ENCODE measurements at places on chromosomes 4 and X. TPM values are rescaled to one million over a fixed set of nuclear protein-coding genes. Genes with fewer than 3 reads are reported as not detected.

GPRIN3 gene
- 12.4 TPM for polyA plus RNA-seq

- DNase-seq = no peak
Observed at GRCh38 chr4:150087006-150087405, 8.8 kb downstream of the DCLK2 start.

GRCh38 chr4:128796934-128797333 is 12.6 kb upstream of the JADE1 start:
- DNase-seq = no peak

DNA sequence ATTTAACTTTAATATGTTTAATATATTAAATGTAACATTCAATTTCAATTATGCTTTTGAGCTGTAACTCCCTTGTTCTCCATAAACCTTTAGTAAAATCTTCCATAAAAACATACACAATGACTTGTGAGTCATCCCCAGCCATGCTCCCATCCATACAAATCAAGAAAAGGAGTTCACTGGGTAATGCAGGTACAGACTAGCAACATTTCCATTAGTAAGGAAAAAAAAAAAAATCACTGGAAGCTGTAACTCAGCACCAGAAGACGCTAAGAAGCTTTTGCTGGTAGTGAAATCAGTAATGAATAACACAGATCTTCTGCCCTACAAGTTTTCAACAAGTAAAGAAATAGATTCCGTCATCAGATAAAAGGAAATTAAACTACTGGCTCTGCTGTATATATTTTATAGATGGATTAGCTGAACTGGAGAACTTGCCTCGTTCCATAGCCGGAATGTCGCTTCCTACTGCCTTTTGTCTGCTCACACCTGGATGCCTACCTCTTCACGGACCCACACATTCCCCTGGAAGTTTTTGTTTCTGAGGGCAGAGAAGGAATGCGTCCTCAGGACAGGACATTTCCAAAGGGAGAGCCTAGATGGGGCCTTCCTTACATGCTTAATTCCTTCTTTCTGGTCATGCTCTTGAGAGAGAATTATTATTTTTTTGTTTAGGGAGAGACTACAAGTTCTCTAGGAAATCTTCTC is 298.4 kb upstream of the ANKRD50 start:
- DNase-seq = no peak

DNA sequence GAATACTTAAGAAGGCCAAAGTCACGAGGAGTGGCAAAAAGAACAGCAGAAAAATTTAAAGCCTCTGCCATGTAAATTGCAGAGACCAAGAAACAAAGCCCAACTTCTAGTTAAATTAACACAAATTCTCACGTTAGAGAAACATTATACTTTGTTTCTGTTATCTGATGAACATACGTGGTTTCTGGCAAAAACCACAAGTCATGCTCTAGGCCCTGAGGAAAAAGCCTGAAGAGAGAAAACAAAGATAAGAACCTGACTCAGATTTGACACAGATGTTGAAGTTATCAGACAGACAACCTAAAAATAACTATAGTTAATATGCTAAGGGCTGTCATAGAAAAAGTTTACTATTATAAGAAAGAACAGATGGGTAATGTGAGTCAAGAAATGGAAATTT is 149.1 kb upstream of the PCDH10 start:
- DNase-seq = no peak
